Central memory CD4-positive, alpha-beta T cell (primary cell): ENCODE measurements at places on chromosomes 16 and 17.

DNA sequence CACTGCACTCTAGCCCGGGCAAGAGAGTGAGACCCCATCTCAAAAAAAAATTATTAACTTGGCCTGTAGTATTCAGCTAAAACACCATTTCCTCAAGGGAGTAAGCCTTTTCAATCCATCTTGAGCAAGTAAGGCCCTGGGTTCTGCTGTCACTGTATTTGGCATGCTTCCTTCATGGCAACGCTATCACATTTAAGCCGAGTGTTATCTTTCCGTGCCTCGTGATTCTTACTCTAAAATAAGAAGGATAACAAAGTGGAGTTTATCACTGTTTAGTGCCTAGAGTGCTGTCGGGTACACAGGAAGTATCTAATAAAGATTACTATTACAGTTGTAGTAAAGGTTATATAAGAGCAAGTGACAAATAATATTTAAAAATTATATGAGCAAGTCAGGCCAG, 8.8 kb downstream of the VPS53 start:
- DNase-seq, result no peak

DNA sequence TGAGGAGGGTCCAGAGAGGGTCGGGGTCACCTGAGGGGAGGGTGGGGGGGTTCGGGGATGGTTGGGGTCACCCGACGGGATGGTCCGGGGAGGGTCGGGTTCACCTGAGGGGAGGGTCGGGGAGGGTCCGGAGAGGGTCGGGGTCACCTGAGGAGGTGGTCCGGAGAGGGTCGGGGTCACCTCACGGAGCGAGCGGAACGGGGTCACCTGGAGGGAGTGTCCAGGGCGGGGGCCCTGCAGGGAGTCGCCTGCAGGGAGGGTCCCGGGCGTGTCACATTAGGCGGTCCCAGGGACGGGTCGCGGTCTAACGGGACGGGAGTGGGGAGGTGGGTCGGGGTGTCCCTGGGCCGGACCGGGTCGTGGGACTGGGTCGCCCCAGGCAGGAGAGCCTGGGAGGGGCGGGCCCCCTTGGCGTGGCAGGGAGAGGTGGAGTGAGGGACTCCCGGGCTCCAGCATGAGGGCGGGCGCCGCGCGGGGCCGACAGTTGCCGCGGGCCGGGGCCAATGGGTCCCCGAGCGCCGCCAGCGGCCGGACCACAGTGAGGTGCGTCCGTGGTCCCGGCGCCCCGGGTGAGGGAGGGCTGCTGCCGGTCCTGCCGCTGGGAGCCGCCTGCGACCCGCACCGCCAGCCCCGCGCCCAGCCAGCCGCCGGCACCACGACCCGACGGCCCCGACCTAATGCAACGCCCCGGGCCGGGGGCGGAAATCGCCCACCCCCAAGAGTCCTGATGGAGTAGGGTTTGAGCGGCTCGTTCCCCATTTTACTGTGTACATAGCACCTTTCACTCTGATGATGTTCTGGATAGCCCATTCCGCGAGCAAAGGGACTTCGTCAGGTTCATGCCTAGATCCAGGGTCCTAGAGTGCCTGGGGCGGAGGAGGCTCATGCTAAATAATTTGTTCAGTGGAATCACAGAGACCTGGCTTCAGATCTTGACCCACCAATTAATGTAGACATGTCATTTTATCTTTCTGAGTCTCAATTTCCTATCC, 1.2 kb upstream of the ABCA3 start:
- no peak for DNase-seq

- peak; percentile 73 for DNase-seq
These were observed 2.7 kb upstream of the TMIGD1 start for GRCh38 chr17:30336369-30337171.

GRCh38 chr17:14755002-14755401, 454.1 kb downstream of the HS3ST3B1 start:
- DNase-seq, result no peak
